ENCODE measurements at places on chromosomes 13 and 19. TPM values are rescaled to one million over a fixed set of nuclear protein-coding genes. Genes with fewer than 3 reads are reported as not detected.

PROZ gene
- total RNA-seq: not detected

USHBP1 gene
- not detected for total RNA-seq

GRIN3B gene
- not detected for total RNA-seq

NCAN gene
- total RNA-seq: not detected

FIZ1 gene
- total RNA-seq: 11.4 TPM

- no peaks in the 10 kb centered on the region for H3K36me3 ChIP-seq
- H3K27me3 ChIP-seq: peaks cover 39% of the 10 kb centered on the region
- H3K4me3 ChIP-seq: no peak overlapping the region
Observed at GRCh38 chr13:24693862-24694471, 13.8 kb downstream of the ATP12A start.

DNA sequence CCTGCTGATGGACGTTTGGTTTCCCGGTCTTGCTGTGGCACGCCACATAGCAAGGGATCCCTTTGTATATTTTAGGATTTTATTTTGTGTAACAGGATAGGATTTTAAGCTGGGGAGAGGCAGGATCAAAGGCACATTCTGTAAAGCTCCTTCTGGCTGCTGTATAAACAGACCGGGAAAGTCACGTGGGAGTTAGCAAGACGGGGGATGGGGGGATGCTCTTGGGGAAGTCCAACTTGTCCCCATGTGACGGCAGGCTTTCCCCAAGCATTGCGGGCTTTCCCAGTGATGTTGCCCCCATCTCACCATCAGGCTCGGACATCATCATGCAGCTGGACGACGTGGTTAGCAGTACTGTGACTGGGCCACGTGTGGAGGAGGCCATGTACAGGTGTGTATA is 5.8 kb downstream of the QTRT1 start:
- DNase-seq: no peak
- peaks cover 4% of the 10 kb centered on the region for H3K4me1 ChIP-seq
- H3K27me3 ChIP-seq: no peaks in the 10 kb centered on the region
- H3K36me3 ChIP-seq: peaks cover 24% of the 10 kb centered on the region
- no peak overlapping the region for H3K4me3 ChIP-seq

DNA sequence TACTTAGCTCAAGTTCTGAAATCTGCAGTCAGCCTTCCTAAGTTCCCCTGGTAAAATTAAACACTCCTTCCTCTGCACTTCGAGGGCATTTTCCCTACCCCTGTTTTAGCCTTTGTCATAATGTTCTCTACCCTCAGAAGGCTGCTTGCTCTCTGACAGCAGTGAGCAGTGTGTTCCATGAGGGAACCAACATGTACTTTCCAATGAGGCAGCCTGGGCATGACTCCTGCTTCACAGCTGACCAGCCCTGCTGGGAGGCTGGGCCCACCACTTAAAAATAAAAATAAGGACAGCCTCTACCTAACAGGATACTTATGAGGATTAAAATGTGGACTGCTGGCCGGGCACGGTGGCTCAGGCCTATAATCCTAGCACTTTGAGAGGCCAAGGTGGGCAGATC is 26.4 kb downstream of the RUBCNL start:
- H3K4me1 ChIP-seq: peaks cover 5% of the 10 kb centered on the region
- DNase-seq: no peak
- no peaks in the 10 kb centered on the region for H3K36me3 ChIP-seq
- no peaks in the 10 kb centered on the region for H3K27me3 ChIP-seq

DNA sequence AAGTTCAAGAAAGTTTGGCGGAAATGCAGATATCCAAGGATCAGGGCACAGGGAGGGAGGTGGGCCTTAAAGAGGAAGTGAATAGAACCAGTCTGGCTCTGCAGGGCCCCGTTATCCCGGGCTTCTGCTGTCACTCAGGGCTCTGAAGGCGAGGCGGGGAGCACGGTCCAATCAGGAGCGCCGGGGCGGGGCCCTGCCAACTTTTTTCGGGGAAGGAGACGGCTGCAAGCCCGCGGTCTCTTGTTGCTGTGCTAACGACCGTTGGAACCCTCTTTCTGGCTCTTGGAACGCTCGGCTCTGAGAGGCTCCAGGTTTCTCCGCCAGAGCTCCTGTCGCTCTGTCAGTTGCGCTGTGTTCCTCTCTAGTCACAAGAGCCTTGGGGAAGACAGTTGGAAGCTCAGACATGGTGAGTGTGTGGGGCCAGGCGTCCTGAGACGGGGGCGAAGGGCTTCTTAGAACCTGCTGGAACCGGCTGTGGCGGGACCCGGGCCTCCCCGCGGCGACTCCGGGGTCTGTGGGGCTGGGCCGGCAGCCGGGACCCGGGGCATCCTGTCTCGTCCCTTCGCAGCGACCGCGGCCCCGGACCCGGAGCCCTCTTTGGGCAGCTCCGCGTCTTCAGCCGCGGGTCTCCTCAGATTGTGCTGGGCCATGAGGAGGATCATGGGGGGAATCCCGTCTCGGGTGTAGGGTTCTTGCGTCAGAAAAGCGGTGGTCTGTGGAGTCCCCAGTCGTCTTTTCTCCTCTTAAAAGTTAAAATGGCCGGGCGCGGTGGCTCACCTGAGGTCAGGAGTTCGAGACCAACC is 27.7 kb downstream of the ZNF844 start:
- H3K27me3 ChIP-seq: peaks cover 6% of the 10 kb centered on the region
- peak overlapping the region; percentile 83 for H3K4me3 ChIP-seq
- H3K27ac ChIP-seq: peak overlapping the region; percentile 92

GRCh38 chr13:82147526-82147925 is 1734.7 kb downstream of the SLITRK1 start:
- no peak for DNase-seq
- H3K4me1 ChIP-seq: no peaks in the 10 kb centered on the region
- H3K36me3 ChIP-seq: no peaks in the 10 kb centered on the region
- H3K27ac ChIP-seq: no peak overlapping the region
- no peak overlapping the region for H3K4me3 ChIP-seq

GRCh38 chr13:68550330-68550729 is 1320.2 kb upstream of the PCDH9 start:
- no peaks in the 10 kb centered on the region for H3K4me1 ChIP-seq
- H3K27me3 ChIP-seq: no peaks in the 10 kb centered on the region
- H3K36me3 ChIP-seq: no peaks in the 10 kb centered on the region
- no peak overlapping the region for H3K4me3 ChIP-seq

- no peaks in the 10 kb centered on the region for H3K36me3 ChIP-seq
- no peak for DNase-seq
- H3K27me3 ChIP-seq: peaks cover 3% of the 10 kb centered on the region
- no peaks in the 10 kb centered on the region for H3K4me1 ChIP-seq
- no peak overlapping the region for H3K4me3 ChIP-seq
- no peak overlapping the region for H3K27ac ChIP-seq
Observed at GRCh38 chr13:39586958-39587605, 15.9 kb downstream of the LHFPL6 start.

- H3K27me3 ChIP-seq: no peaks in the 10 kb centered on the region
- H3K4me3 ChIP-seq: no peak overlapping the region
- no peak overlapping the region for H3K27ac ChIP-seq
- H3K4me1 ChIP-seq: no peaks in the 10 kb centered on the region
- no peak for DNase-seq
- no peaks in the 10 kb centered on the region for H3K36me3 ChIP-seq
Observed at GRCh38 chr13:66218583-66218982, 1011.6 kb downstream of the PCDH9 start.

- H3K27ac ChIP-seq: peak overlapping the region; percentile 21
- peaks cover 33% of the 10 kb centered on the region for H3K27me3 ChIP-seq
- peak; percentile 51 for DNase-seq
- H3K4me1 ChIP-seq: peaks cover 41% of the 10 kb centered on the region
- no peak overlapping the region for H3K4me3 ChIP-seq
Observed at GRCh38 chr13:31038834-31039552, 106.5 kb downstream of the TEX26 start.

GRCh38 chr19:4301590-4302242 is 473 bp downstream of the TMIGD2 start:
- peaks cover 3% of the 10 kb centered on the region for H3K36me3 ChIP-seq
- peak overlapping the region; percentile 89 for H3K27ac ChIP-seq
- peak overlapping the region; percentile 83 for H3K4me3 ChIP-seq

DNA sequence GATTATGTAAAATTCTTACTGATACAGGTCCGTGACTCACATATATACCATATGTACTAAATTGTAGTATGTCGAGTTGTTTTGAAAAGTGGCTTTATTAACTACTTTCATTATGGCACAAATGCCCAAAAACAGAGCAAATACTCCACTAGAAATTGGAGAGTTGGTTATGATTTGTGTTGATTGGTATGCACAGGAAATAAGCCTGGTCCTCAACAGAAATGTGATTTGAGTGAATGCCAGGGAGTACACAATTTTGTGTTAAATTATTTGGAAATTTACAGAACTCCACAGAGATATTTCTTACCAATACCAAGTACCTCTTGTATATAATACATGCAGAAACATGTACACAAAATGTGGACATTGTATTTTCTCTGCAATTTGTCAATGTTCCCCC is 676.7 kb downstream of the PCDH9 start:
- H3K27ac ChIP-seq: no peak overlapping the region
- no peaks in the 10 kb centered on the region for H3K27me3 ChIP-seq
- H3K4me3 ChIP-seq: no peak overlapping the region

- H3K27ac ChIP-seq: no peak overlapping the region
- no peaks in the 10 kb centered on the region for H3K36me3 ChIP-seq
- no peaks in the 10 kb centered on the region for H3K4me1 ChIP-seq
- no peak overlapping the region for H3K4me3 ChIP-seq
- no peak for DNase-seq
Observed at GRCh38 chr13:71517004-71517403, 350.0 kb downstream of the DACH1 start.

Data from activated CD8-positive, alpha-beta T cell treated with anti-CD3 and anti-CD28 coated beads for 36 hours (primary cell).